ENCODE measurements at places on chromosomes 7 and 10.

GRCh38 chr7:115269486-115269885 lies 347.6 kb downstream of the MDFIC start:
- DNase-seq, result no peak

- no peak for DNase-seq
These were observed 42.1 kb downstream of the CYP51A1 start for GRCh38 chr7:92092210-92092609.

DNA sequence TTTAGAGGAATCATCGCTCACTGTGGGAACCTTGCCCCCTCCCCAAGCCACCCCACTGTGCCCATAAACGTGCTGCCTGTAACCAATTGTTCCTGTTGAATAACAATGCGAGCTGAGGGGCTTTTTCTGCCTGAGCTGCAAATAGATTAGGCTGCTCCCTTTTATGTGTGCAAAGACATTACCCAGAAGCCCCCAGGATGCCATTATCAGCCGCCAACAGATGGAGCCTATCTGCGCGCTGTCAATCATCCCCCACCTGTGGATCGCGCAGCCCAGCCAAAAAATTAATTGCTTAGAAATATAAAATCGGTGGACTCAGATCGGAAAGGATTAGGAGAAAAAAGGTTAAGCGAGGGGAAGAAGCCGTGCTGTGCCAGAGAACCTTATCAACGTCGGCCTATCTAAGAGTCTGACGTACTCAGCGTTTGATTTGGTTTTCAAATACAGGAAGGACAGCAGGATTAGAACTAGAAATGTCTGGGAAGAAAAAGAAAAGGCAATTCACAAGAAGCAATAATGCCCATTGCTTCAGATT lies 167.3 kb upstream of the MYO3A start:
- no peak for DNase-seq

GRCh38 chr10:27527666-27528295 lies 23.7 kb downstream of the RAB18 start:
- DNase-seq, result no peak
